ENCODE measurements at places on chromosomes 7 and 10.

- peak; percentile 57 for DNase-seq
Observed at GRCh38 chr7:120792091-120792860, 65.7 kb downstream of the TSPAN12 start.

DNA sequence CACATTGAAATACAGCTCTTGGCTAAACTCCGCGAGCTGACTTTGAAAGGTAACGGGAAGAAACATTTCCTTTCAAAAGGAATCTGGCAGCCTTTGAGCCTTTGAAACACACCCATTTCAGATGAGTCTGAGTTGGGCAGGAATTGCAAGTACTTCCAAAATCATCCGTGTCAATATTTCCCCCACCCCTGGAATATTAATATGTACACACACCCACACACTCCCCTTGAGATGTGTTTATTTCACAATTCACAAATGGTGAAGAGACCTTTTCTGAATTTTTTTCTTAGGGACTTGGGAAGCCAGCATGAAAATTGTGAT is 438.7 kb upstream of the NRP1 start:
- DNase-seq: peak; percentile 4

DNA sequence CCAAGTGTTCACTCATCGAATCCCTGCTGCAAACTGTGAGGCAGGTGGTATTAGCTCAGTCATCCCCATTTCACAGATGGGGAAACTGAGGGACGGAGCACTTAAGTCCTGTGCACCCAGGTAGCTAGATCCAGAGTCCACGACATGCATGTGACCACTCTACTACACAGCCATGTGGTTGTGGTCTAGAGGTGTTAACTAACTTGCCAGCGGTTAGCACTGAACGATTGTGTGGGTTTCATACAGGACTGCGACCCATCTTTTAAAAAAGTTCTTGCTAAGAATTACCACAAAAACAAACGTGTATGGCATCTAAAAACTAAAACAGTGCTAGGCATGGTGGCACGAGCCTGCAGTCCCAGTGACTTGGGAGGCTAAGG is 16.1 kb upstream of the ABCC2 start:
- no peak for DNase-seq

DNA sequence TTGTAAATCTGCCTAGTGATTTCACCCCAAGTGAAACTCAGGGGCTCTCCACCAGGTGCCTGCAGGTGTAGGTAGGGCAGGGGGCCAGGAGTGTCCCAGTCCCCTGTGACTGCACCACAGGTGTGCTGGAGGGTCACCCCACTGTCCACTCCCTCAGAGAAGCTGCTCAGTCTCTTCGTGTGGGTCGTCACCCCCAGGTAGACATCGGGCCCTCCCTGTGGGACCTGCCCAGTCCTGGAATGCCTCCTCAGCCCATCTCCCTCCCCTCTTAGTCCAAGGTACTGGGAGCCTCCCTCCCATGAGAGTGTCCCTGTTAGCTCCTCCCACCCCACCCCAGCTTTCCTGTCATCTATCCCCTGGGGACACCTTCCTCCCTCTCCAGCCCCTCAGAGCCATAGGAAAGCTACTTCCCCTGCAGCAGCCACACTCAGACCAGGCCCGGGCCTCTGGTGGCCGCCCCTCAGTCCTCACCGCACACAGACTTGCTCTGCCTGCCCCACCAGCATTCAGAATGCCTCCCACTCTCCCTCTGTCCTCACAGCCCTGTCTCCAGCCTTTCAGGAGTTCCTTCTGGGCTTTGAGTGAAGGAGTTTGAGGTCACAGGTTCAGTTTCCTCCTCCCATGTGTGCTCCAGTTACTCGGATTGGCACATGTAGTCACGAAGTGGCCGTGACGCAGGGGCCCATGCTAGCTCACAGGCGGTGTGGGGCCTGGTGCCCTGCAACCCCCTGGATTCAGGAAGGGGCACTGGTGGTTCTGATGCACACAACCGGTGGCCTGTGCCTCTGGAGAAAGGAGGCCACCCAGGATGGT is 5.1 kb downstream of the ALOX5 start:
- DNase-seq: no peak

- peak; percentile 73 for DNase-seq
Observed at GRCh38 chr10:95133016-95133752, 60.9 kb upstream of the ACSM6 start.

- DNase-seq: peak; percentile 30
Observed at GRCh38 chr7:106190589-106191330, 78.6 kb upstream of the SYPL1 start.

- no peak for DNase-seq
Observed at GRCh38 chr10:61760943-61761824, 98.5 kb downstream of the CABCOCO1 start.

GRCh38 chr7:94556028-94556427 is 46.4 kb downstream of the CASD1 start:
- no peak for DNase-seq

DNA sequence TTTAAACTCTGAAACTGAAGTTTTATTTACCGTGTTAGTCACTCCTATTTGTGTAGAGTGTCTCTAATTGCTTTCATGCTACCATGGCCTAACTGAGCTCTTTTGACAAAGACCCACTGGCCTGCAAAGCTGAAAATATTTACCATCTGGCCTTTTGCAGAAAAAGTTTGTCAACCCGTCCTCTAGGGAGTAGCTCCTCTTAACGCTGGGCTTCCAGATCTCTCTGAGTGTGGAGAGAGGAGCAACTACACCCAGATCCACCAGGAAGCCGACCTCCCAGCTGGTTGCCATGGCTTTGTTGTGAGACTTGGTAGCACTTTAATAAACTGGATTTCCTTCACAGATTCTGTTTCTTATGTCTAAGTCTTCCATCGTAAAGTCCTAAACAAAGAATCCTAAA is 4.2 kb upstream of the C10orf71 start:
- DNase-seq: no peak

DNA sequence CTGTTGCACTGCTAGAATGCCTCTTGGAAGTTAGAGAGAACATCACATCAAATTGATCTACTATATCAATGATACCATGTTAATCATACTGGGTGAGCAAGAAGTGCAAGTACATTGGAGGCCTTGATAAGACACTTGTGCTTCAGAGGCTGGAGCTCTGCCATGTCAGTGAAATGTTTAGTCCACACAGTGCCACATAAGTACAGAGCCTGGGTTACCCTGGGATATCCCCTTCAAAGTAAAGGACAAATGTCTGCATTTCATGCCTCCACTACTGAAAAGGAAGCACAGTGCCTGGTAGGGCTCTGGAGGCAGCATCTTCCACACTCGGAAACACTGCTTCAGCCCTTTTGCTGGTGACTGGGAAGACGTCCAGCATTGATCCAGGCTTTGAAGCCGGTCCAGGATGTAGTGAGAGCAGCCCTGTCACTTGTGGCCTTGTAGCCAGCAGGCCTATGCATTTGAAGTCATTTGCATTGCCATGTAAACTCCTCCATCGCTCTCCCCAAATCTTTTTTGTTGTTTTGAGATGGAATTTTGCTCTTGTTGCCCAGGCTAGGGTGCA is 15.7 kb upstream of the STN1 start:
- DNase-seq: no peak

- peak; percentile 47 for DNase-seq
Observed at GRCh38 chr10:132904181-132904813, 38.1 kb downstream of the CFAP46 start.

GRCh38 chr7:13144673-13145072 is 457.2 kb downstream of the ARL4A start:
- DNase-seq: no peak

- no peak for DNase-seq
Observed at GRCh38 chr10:75395932-75396630, 5.5 kb downstream of the ZNF503 start.

GRCh38 chr7:151904270-151904669 is 27.4 kb upstream of the PRKAG2 start:
- no peak for DNase-seq

GRCh38 chr10:122992031-122992585 is 11.9 kb downstream of the PSTK start:
- DNase-seq: no peak

- no peak for DNase-seq
Observed at GRCh38 chr10:102814873-102815661, 22.1 kb downstream of the CYP17A1 start.

GRCh38 chr10:107230887-107231286 is 66.4 kb upstream of the SORCS1 start:
- no peak for DNase-seq

DNA sequence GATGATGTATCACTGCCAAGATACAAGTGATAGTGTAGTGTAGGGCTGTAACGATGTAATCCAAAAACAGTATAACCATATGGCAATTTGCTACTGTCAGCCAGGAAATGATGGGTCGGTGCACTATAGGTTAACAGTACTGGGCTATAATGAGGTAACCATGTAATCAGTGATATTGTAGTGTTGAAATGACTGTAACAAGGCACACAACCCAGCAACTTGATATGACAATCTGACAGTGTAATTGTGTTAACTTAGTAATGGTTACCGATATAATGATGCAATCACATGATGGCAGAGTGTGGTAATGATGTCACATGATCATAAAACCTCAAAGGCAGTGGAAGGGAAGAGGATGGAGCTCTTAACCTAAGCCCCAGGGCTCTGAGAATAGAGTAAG is 73.8 kb upstream of the SLF2 start:
- no peak for DNase-seq

DNA sequence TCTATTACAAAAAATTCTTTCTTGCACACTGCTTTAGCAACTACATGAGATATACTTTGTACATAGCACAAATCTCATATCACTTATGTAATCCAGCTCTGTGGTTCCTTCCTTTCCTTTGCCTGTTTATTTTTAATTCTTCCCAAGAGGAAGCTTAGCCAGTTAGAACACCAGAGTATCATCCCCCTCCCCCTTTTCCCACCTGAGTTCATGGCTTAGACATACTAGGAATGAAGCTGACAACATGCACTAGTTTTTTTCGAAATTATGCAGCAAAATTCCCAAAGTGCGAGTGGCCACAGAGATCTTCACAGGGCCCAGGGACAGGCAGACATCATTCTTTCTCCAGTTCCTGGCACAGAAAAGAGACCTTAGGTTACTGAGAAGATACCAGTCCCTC is 17.8 kb downstream of the CAV1 start:
- DNase-seq: no peak

DNA sequence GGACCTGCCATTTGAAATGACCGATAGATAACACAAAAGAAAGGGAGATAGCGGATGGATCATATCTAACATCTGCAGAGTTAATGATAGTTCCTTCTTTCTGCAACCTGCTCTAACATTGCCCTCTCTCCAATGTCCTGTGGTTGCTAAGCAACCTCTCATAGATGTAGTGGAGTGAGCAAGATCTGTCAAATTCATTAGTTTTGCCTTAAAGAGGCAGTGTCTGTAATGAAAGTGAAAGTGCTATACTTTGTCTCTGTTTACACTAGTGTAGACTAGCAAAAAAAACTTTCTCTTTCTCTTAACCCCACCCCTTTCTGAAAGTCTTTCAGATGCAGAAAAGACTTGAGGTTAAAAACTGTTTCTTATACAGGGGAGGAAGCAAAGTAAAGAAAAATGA is 1196.9 kb downstream of the SORCS3 start:
- DNase-seq: no peak

- DNase-seq: no peak
Observed at GRCh38 chr10:88048312-88048711, 184.9 kb downstream of the PTEN start.

GRCh38 chr7:92423710-92424131 is 23.6 kb upstream of the GATAD1 start:
- DNase-seq: no peak

- no peak for DNase-seq
Observed at GRCh38 chr7:94962661-94963060, 55.3 kb downstream of the PPP1R9A start.

DNA sequence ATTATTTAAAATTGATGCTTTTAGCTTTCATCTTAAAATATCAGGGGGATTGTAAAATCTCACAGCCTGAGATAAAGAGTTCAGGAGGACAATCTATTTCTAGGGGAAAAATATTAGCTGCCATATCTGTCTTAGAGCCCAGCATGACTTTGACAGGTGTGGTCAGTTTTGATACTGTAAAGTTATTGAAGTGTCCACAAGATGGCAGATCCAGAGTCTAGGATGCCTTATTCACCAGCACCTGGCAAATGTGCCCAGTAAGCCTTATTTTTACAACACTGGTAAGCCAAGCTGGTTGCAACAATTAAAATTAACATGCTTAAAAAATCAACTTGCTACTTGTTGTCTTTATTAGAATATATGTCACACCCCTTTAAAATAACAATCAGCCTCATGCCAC is 579.3 kb downstream of the SH2D4B start:
- DNase-seq: no peak

- DNase-seq: no peak
Observed at GRCh38 chr7:25967278-25968204, 184.5 kb upstream of the NFE2L3 start.

- DNase-seq: no peak
Observed at GRCh38 chr10:28327491-28327880, 24.6 kb upstream of the MPP7 start.

DNA sequence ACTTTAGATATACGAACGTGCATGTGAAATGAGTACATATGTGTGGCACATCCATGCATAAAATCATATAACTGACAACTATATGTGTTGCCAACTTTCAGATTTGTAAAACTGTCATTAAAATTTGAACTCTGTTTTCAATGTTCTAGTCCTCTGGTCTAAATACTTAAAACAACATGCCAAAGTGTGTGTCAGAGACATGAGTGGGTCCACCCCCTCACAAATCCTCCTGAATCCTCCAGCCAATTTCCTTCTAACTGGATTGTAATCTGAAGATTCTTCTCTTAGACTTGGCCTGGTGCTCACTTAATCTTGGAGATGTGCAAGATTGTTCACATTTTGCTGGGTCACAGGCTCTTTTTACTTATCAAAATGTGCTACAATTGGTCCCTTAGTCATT is 184.1 kb downstream of the RELN start:
- DNase-seq: no peak

DNA sequence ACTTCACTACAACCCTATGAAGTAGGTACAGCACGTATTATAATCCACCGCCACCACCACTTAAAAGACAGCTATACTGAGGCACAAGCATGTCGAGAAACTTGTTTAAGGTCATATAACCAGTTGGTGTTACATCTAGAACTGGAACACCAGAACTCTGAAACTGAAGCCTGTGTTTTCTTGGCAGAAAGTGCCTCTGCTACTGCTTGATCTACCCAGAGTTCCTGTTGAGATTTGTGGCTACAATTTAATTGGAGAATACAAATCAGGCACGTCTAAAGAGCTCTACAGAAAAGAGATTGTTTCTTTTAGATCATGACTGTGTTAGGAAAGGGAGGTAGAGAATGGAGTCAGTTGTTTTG is 4.3 kb upstream of the ADD3 start:
- DNase-seq: no peak

- no peak for DNase-seq
Observed at GRCh38 chr7:30251708-30252329, 32.6 kb upstream of the ZNRF2 start.

GRCh38 chr10:76119515-76119914 is 688.1 kb downstream of the LRMDA start:
- no peak for DNase-seq

DNA sequence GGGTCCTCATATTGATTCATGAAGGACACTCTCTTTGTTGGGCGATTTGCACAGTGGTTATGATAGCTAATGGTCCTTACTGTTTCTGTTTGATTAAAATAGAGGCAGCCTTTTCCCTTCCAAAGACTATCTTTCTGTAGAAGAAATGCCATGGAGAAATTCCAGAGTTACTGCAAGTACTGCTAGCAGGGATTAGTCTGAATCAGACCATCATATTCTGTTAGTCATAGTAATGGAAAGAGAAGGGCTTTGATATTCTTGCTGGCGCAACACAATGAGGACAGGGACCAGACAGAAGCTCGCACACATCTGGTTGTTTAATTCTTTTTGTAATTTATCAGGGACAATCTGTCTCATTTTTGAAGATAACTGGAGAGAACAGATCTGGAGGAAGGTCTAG is 304.5 kb upstream of the FZD8 start:
- DNase-seq: no peak

GRCh38 chr10:125164421-125164820 is 4.1 kb upstream of the CTBP2 start:
- no peak for DNase-seq

Data from NCI-H2081 (cell line).